CD4-positive, alpha-beta T cell (primary cell): ENCODE measurements at places on chromosomes 6 and 20.

GRCh38 chr6:86857783-86858182 lies 79.5 kb upstream of the HTR1E start:
- DNase-seq, result no peak

DNA sequence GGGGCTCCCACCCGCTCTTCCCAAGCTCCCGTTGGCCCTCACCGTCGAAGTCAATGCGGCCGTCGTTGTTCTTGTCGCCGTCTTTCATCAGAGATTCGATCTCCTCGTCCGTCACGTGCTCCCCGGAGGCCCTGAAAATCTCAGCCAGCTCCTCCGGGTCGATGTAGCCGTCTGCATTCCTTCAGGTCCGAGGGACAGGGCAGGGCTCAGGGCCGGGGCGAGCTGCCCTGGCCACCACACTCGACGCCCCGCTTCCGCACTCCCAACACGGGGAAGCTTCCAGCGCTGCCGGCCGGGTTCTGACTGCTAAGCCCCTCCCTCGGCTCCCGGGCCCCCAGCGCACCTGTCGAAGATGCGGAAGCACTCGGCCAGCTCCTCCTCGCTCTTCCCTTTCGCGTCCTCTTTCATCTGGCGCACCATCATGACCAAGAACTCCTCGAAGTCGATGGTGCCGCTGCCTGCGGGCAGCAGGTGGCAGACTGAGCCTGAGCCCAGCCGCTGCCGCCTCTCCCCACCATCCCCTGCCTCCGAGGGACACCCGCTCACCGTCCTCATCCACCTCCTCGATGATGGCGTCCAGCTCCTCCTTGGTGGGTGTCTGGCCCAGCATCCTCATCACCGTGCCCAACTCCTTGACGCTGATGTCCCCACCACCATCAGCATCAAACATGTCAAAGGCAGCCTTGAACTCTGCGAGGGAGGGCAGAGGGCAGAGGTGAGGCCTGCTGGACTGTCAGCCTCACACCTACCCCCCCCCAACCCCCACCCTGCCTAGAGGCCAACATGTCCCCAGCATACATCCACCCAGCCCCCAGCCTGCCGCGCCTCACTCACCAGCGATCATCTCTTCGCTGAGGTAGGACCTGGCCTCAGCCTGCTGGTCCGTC lies 2.9 kb downstream of the TNNC2 start:
- DNase-seq, result peak; percentile 65

DNA sequence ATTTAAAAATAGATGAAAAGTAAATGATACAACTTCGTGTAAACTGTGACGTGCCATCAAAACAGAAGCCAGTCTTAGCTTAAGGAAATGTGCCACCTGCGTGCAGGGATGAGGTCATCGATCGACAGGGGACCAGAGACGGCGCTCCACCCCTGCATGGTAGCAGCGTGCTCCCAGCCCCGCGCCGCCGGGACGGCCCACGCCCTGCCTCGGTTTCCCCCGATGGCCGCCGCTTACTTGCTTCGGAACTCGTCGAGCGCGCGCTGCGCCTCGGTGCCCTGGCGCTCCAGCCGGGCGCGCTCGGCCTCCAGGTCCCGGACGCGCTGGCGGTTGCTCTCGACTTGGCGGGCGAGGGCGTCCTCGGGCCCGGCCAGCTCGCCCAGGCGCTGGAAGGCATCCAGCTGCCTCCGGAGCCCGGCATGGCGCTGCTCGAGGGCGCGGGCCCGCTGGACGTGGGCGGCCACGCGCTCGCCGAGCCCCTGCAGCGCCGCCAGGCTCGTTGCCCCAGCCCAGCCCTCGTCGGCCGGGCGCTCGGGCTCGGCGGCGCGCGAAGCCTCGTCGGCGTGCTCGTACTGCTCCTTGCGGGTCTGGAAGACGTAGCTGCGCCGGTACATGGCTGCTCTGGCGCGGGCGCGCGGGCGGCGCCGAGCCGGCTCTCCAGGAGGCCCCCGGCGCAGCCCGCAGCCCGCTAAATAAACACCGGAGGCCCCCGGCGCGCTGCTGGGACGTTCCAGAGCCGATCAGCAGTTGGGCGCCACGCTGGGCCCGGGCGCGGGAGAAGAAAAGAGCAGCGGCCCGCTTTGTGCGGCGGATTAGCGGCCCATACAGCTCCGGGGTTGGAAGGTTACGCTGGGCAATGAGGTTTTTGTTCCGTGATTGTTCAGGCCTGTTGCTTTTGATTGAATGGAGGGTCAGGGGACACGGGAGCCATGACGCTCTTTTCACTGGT lies at the start of gene BFSP1:
Gene BFSP1 (minus strand): TSS at position 664 of the 949 bp plus-strand sequence. CDS start 50 bp downstream, at position 614.
- peak; percentile 61 for DNase-seq

GRCh38 chr20:2698912-2699311 lies 6.3 kb downstream of the EBF4 start:
- no peak for DNase-seq

DNA sequence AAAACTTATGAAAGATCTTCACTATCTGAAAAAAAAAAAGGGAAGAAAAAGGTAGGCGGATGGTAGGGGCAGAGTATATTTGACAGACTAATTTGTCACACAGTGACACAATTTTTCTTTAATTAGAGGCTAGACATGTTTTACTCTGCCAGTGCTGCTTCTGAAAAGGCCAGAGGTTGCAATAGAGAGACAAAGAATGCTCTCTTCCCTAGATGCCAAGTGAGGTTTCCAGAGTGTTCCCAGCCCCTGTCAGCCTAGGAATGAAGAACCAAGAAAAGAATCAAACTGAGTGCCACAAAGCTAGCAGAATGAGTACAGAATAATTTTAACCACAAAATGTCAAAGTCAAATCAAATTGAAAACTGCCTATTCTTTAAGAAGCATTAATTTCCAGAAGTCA lies 13.0 kb downstream of the PNISR start:
- no peak for DNase-seq

DNA sequence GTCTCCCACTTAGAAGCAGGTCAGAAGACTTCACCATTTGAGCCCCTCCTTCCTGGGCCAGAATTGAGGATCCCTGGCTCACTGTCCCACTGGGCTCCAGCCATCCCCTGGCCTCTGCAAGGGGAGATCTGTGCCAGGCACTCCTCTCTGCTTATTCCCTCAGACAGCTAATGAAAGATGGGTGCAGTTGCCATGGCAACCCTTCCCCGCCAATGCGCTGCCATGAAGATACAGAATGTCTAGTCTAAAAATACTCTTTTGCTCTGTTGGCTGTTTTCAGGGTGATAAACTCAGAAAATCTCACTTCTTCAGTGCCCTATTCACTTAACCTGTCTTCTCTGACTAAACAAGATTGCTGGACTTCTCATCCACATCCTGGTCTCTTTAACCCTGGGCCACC lies 13.6 kb upstream of the TTLL2 start:
- DNase-seq, result no peak

DNA sequence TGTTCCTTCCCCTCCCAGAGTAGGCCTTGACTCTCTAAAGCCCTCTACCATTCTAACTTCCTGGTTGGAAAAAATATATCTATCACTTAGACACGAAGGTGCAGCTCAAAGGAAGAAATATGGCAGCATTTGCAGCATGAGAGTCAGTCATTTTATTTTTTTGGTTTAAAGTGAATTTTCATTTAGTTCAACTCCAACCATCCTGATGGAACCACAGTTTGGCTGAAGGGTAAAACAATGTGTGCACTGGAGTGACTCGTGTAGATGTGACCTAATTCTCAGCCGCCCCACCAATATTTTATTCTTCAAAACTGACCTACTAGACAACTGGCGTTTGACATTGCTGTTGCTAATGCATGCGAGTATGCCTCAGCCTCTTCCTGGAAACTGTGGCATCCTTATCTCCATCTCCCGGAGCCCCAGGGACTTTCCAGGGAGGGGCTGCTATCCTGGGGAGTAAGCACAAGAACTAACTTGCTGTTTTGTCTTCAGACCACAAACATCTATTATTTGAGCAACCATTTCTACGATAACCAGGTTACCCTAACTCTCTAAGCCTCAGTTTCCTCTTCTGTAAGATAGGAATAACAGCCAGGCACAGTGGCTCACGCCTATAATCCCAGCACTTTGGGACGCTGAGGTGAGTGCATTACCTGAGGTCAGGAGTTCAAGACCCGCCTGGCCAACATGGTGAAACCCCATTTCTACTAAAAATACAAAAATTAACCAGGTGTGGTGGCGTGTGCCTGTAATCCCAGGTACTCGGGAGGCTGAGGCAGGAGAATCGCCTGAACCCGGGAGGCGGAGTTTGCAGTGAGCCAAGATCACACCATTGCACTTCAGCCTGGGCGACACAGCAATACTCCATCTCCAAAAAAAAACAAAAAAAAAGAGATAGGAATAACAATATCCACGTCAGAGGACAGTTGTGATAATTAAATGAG lies 148.7 kb upstream of the JARID2 start:
- no peak for DNase-seq

GRCh38 chr6:99402448-99402847 lies 8.5 kb upstream of the COQ3 start:
- DNase-seq, result no peak

GRCh38 chr20:34643928-34644327 lies 33.0 kb downstream of the PIGU start:
- no peak for DNase-seq

- DNase-seq, result no peak
These were observed 37.0 kb downstream of the TMEM181 start for GRCh38 chr6:158596861-158597260.

GRCh38 chr20:23061262-23061661 lies 11.8 kb upstream of the THBD start:
- DNase-seq, result no peak

- DNase-seq, result no peak
These were observed 15.4 kb downstream of the SYNJ2 start for GRCh38 chr6:157996918-157997702.

- DNase-seq, result no peak
These were observed 200.9 kb upstream of the RNF24 start for GRCh38 chr20:4216142-4216735.

DNA sequence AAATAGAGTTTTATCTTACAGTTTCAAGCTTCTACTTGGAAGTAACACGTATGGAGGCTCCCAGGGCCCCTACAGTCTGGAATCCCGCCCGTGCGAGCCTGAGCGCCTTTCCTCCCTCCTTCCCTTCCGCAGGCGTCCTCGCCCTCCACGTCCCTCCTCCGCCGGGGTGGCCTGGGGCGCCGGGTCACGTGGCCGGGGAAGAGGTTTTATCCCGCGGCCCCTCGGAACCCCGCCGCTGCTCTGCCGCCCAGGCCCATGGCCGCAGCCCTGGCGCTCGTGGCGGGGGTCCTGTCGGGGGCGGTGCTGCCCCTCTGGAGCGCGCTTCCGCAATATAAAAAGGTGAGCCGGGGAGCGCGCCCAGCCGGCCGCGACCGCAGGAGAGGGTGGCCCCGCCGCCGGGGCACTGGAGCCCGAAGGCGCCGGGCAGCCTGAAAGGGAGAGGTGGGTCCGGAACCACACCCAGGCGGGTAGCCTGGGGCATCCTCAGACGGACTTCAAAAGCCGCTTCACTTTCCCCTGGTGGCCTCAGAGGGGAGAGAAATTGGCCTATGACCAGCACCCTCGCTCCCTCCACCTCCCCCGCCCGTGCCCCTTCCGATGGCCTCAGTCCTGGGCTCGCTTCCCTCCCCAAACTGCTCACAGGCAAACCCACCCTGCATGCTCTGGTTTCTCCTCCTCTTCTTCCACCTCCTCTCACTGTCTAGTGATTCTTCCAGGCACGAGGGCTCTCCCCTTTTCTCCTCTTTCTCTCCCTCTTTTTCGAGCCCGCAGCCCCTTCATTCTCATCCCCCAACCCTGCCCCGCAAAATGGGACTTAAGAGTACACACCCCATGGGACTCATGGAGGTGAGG lies at the start of gene CLPSL2:
Gene CLPSL2 (plus strand): TSS at position 235 of the 852 bp plus-strand sequence. CDS start 21 bp downstream, at position 256.
- DNase-seq, result no peak

- DNase-seq, result no peak
These were observed 17.6 kb downstream of the SLC18B1 start for GRCh38 chr6:132780770-132781371.

DNA sequence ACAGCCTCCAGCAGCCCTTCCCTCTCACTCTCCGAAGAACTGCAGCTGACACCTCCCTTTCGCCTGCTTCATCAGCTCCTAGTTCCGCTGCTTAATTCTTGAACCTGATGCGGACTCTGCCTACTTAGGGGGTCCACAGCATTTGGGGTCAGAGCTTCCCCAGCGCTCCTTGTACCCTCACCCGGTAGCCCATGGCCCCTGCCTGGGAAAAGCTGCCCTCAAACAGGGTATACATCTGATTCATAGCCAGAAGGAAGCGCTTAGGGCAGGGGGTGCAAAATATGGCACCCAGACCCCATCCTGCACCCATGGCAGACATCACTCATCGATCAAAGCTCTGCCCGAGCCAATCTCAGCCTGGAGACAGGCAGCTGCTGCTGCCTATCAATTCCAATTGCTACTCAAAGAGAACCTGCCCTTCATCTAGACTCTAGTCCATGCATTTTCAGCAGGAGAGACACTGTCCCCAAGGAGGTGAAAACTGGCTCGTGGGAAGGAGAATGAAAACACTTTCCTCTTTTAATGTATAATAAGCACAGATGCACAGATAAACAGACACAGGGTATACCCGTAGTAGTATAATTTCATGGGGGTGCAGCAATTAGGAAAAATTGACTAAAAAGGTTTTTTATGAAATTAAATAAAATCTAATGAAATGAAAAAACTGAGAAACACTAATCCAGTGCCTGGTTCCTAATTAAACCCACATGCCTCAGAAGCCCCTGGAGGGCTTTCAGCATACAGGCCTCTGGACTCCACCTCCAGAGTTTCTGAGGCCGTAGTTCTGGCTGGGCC lies 194.8 kb downstream of the PREX1 start:
- DNase-seq, result no peak

DNA sequence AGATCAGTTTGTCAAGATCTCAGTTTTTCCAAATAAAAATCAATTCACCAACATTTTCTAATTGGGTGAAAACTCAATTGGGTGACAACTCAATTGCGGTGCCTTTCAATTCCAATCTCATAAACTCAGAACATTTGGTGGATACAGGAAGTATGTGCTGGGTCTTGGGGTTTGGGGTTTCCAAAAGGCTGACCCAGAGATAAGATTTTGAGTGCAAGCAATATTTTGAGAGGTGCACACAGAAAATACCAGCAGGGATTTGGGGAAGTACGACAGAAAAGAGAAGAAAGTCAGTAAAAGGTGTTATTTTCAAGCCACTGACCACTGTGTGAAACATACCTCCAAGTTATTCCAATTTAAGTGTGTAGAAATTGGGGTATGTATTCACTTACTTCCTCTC lies 258.0 kb downstream of the PHACTR1 start:
- DNase-seq, result no peak

GRCh38 chr6:167338541-167339117 lies 13.7 kb downstream of the TTLL2 start:
- DNase-seq, result no peak

GRCh38 chr20:37414224-37415035 lies 68.5 kb downstream of the SRC start:
- DNase-seq, result no peak

GRCh38 chr6:166143011-166143410 lies 24.6 kb downstream of the TBXT start:
- no peak for DNase-seq

- no peak for DNase-seq
These were observed 2.1 kb downstream of the KIAA0319 start for GRCh38 chr6:24643920-24644319.
